ENCODE measurements at places on chromosomes 3 and 15.

- no peak for DNase-seq
These were observed 139.4 kb downstream of the SLCO3A1 start for GRCh38 chr15:91992945-91993344.

DNA sequence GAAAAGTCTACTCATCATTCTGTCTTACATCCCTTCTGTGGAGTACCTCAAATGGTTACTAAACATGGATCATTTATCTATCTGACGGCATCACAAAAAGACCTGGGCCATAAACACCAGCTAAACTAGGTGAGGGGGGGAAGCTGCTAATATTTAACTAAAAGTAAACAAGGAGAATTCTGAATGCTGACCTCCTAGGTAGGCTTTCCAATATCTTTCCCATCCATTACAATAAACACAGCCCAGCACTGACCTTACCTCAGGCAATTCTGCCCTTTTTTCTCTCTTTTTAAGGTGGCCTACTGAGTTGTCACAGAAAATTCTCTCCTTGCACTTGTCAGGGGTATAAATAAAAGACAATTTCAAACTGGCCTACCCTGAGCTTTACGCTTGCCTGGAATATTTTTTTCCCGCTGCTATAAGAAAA lies 33.1 kb downstream of the USF3 start:
- no peak for DNase-seq

DNA sequence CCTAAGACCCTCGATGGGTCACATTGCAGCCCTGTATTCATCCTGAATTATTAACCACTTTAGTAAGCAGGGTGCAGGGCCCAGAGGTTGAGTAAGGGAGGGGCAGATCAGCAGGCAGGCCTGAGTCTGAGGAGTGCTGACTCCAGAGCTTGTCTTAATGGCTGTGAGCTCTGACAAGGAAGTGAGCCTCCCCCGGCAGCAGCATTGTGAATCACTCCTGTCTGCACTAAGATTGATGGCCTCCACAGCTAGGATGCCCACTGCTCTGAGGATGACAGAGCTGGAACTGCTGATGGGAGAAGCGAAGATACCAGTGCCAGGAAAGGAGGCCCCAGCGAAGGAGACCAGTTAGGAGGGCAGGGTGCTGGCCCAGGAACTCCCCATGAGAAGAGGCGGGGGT lies 46.5 kb upstream of the CCDC174 start:
- DNase-seq, result no peak

DNA sequence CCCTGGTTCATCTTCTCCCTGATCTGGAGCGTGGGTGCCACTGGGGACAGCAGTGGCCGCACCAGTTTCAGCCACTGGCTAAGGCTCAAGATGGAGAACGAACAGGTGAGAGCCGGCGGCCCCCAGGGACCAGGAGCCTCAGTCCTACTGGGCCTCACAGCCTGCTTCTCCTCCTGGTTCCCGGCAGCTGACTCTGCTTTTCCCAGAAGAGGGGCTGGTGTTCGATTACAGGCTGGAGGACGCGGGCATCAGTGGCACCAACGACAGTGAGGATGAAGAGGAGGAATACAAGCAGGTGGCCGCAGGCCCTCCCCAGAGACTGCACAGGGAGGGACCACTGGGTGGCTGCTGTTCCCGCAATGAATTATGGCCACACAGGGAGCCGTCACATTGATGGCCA lies 54.4 kb downstream of the DNAH1 start:
- no peak for DNase-seq

GRCh38 chr3:134590766-134591165 lies 60.1 kb downstream of the KY start:
- no peak for DNase-seq

DNA sequence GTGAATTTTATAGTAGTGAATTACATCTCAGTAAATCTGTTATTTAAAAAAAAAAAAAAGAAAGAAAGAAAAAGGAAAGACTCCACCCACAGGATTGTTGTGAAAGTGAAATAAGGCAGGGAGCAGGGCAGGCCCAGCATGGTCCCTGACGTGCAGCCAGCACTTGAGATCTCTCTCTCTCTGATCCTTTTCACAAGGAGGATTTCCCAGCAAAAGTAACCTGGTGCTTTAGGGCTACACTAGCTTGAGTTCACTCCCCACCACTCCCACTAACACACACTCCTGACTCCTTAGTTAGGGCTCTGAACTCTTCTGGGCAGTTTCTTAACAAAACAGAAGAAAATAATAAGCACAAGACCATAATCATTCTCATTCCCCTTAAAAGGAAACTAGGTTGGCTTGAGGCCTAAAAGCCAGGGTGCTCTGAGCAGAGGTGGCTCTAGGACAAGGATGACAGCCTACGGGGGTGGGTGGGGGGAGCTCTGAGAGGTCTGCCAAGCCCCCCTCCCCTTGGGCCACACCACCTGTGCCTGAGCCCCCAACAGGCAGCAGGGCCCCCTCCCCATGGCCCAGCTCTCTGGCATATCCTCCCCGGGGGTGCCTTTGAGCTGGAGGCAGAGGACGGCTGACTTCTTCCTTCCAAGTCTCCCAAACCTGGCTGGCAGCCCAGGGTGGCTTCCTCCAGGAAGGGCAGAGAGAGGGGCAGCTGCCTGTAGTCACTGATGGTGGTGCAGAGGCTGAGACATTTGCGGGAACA lies 856 bp downstream of the TMEM40 start:
- peak; percentile 68 for DNase-seq

- DNase-seq, result no peak
These were observed 160.1 kb upstream of the ATP10A start for GRCh38 chr15:26023231-26023630.

GRCh38 chr15:84684092-84684491 lies 26.1 kb upstream of the NMB start:
- peak; percentile 19 for DNase-seq

- no peak for DNase-seq
These were observed 528.4 kb downstream of the OCA2 start for GRCh38 chr15:27570746-27571145.

Measured in fibroblast of villous mesenchyme (primary cell).